Activated T-helper 17 cell treated with anti-CD3 and anti-CD28 coated beads, Interleukin-2, amount 50 U/mL, for 72 hours (primary cell): ENCODE measurements at places on chromosomes 7 and 10. TPM values are rescaled to one million over a fixed set of nuclear protein-coding genes. Genes with fewer than 3 reads are reported as not detected.

Gene SDHAF3
- total RNA-seq: 17.8 TPM

DNA sequence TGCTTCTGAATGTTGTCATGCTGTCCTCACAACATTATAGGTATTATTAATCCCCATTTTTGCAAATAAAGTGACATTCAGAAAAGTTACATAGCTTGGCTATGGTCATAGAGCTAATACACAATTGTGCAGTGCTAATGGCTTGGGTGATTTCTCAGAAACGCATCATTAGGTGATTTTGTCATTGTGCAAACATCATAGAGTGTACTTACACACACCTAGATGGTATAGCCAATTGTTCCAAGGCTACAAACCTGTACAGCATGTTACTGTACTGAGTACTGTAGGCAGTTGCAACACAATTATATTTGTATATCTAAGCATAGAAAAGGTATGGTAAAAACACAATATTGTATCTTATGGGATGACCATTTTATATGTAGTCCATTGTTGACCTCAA, 91.0 kb downstream of the BTAF1 start:
- no peak for ATAC-seq

DNA sequence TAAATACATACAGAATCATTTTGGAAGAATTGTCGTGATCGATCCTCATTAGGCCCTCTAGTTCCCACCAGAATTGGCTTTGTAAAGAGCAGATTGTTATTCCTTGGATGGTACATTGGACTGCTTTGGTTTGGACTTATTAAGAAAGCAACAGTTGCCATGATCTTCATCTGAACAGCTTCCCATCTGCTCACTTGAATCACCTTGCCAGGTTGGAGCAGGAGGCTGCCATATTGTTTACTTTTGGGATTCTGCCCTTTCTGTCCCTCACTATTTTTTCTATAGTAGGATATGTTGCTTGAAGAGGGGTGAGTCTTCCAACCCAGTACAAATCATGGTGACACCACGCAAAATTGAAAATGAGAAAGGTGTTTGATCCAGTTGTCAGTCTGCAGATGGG, 199.6 kb downstream of the TCF7L2 start:
- ATAC-seq: no peak

- peak; percentile 50 for ATAC-seq
Measured at GRCh38 chr10:123573236-123574108, 92.7 kb upstream of the GPR26 start.

DNA sequence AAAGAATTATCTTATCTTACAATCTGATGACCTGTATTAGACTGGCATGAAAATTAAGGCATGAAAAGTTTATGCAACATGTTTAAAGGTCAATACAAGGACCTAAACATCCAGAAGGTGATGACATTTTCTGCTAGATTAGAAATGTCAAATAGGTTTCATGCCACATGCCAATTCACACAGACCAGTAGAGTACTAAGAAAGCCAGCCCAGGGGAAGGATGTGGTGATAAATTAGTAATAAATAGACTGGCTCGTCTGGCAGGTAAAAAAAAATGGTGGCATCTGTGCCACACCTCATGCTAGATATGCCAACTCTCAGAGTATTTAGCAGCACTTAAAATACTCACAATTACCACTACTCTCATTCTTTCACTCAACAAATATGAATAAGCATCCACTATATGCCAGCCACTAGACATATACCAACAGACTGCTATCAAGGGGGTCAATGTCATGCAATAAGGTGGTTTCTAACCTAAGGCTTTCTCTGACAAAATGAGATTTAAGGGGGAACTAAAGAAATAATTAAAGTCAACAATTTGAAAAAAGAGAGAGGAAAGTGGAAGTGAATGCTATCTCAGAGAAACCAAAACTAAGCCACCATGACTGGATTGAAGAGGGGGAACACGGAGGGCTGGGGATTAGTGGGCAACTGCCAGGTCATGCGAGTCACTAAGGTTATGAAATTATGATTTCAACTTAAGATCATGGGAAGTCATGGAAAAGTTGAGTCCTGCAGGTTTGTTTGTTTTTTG, 83.5 kb downstream of the SGMS1 start:
- ATAC-seq: peak; percentile 64

DNA sequence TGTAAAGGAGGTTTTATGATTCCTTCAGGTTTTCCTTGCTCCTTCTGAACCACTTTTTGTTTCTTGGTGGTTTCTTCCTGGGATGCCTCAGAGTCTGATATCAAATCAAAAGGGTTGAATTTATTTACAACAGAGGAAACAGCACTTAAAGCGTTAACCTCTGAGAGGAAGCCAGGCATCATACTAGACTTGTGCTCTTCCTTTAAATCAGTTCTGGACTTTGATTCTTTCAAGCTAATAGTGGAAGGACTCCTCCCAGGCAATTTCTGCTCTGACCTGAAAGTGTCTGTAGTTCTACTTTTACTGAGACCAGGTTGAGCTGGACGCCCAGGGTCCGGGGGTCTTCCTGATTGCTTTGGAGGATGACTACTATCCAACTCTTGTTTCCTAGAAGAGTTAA, 6.7 kb downstream of the PCLO start:
- no peak for ATAC-seq

DNA sequence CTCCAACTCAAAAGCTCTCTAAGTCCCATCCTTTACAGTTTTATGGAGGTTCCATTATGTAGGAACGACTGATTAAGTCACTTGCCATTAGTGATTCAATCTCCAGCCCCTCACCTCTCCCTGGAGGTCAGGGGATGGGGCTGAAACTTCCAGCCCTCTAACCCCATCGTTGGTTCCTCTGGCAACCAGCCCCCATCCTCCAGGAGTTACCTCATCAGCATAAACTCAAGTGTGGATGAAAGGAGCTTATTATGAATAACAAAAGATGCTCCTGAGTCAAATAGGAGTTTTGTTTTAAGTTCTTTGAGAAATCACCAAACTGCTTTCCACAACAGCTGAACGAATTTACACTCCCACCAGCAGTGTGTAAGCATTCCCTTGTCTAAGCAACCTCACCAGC, 494.3 kb upstream of the AUTS2 start:
- ATAC-seq: no peak

Gene TMEM176B
- not detected for total RNA-seq

Gene RASSF4
- total RNA-seq: 4.4 TPM

DNA sequence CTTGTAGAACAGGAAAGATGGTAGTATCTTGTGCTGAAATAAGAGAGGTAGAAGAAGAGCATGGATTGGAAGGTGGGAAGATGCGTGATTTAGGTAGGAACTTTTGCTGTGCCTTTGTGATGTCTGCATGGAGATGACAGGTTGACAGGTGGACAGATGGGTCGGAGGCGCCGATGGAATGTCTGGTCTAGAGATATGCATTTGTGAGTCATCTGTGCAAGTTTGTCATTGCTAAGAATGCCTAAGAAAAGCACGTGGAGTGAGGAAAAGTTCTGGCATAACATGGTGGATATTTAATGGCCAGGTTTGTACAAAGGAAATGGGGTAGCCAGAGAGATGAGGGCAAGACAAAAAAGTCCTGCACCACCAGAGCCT, 76.0 kb upstream of the ARMC3 start:
- no peak for ATAC-seq

DNA sequence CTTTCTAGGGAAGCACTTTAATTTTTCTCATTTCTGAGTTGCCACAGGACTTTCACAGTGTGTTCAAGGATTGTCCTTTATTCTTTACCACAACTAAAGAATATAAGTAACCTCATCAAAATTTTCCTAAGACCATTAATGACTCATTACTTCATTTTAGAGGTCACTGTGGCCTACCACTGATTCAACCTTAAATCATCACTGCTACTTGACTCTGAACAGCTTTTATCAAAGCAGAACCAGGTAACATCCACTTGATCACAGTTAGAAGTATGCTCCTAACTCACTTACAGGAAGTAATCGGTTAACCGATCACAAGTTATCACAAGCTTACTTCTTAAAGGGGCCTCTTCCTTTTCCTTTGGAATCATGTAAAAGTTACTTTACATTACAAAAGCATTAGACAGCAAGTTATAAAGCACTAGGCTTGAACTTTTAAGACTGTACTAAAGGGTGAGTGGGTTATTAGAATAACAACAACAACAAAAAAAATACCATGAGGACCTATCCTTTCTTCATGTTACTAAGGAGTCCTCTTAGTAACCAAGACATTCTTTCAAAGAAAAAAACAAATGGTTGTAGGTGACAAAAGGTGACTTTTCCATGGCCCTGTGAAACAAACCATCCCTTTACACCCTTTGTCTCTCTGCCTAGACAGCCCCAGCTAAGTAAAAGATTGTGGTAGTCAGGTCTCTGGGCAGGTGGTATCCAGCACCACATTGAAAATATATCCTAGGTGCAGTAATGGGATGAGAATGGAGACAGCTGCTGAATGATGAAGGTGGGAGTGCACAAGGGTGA, 40.0 kb upstream of the PDK4 start:
- no peak for ATAC-seq

Gene APBB1IP
- 50.4 TPM for total RNA-seq

GRCh38 chr7:70539205-70539604, 592.7 kb upstream of the GALNT17 start:
- ATAC-seq: no peak

DNA sequence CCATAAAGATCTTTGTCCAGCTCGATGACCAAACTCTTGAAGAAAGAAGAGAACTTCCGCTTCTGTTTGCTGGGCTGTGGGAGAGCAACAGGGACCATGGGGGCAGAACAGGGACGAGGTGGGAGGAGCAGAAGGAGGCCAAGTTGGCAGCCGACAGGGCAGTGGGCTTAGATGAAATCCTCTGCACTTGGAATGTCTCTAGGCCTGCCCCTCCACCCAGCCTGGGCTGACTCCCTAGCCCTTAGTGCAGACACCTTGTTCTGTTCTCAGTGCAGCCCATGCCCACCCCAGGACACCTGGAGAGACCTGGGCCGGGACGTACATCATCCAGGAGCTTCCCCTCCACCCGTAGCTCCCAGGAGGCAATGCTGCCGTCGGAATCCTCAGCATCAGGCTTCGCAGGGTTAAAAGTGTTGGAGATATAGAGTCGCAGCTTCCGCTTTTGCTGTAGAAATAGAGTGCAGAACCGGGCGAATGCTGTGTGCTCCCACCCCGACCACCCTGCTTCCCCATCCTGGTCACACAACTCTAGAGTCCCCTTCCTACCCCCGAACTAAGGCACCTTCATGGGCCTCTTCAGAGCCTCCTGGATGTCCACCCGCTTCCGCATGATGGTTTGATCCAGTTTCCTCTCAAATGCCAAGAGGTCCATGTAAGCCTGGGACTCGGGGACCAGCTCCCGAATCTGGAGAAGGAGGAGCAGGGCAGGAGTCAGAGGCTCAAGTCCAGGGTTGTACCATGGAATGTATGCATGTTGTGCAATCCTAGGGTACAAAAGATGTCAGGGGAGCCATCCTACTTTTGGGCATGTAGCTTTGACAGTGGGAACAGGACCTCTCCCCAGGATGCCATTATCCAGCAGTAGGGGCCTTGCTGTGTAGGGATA, 6.1 kb downstream of the SMARCD3 start:
- ATAC-seq: no peak

DNA sequence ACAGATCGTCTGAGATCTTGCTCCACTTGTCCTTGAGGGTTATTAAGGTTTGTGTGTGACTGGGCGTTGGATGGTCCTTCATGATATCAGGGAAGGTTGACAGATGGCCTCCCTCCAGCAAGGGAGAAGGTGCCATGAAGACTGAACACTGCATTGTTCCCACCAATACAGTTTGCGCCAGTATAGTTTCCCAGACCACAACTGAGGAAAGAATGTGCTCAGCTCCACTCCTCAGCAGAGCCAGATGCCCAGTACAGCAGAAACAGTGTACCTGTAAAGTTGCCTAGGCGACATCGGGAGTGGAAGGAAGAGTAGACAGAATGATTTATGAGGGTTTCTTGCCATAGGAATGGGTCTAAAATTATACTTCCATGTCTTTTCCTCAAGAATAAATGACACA, 137.5 kb downstream of the ST7 start:
- no peak for ATAC-seq

DNA sequence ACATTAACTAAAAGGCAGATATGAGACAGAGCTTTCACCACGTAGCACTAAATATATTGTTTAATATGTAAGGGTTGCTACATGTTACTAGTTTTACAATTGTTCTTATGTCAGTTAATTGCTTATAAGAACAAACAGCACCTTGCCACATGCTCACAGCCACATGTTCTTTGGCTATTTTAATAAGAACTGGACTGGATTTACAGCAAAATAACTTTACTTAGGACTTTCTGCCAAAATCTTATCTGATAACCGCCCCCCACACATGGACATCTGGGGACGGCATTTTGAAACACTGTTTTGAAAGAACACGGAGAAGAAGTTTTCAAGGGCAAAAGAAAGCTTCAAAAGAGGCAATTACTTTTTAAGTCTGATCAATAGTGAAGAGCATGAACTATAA, 45.3 kb downstream of the JAZF1 start:
- ATAC-seq: no peak

Gene RNF32
- 2.0 TPM for total RNA-seq

DNA sequence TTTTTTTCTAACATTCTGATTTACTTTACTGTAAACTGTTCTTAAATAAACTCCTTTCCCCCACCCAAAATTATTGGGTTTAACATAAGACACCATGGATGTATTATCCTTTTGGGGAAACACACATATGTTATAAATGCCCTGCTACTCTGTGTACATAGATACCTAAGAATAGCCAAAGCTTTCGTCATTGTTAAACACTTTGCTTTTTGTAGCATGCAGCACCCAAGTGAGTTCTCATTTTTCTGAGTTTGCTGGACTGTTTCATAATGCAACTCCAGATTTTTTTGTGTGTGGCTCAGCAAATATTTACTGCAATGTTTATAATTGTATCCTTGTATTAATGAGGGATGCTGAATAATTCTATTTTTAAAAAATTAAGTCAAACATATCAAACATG, 86.9 kb downstream of the VTI1A start:
- no peak for ATAC-seq

DNA sequence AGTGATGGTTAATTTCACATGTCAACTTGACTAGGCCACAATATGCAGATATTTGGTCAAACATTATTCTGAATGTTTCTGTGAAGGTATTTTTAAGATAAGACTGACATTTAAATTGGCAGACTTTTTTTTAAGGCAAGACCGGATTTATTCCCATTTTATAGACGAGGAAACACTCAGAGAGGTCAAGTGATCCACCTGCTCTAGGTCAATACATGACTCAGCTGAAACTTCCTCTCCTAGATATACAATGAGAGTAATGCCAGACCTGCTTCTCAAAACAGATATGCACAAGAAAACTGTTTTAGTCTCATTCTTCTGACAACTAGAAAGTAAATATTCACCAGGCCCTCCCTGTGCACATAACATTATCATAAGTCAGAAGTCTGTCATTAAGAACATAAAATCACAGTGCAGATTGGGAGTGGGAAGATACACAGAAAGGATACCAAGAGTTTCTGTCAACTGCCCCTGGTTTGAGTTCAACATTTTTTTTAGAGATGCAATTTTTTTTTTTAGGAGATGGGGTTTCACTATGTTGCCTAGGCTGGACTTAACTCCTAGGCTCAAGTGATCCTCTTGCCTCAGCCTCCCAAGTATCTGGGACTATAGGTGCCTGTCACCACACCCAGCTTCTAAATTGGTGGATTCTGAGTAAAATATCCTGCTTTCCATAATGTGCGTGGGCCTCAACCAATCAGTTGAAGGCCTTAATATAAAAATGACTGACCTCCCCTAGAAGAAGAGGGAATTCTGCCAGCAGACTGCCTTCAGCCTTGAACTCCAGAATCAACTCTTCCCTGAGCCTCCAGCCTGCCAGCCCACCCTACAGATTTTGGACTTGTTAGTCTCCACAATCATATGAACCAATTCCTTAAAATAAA, 121.4 kb downstream of the ZFAND4 start:
- no peak for ATAC-seq

Gene CALN1
- total RNA-seq: not detected

- no peak for ATAC-seq
Measured at GRCh38 chr7:88156356-88156755, 63.5 kb downstream of the SRI start.

GRCh38 chr7:151704960-151705635, 171.8 kb downstream of the PRKAG2 start:
- ATAC-seq: no peak

Gene CYP26A1
- not detected for total RNA-seq
